Activated gamma-delta T cell treated with Interleukin-2 at 50 U/mL for 16 hours (primary cell): ENCODE measurements at places on chromosomes 3 and 15.

DNA sequence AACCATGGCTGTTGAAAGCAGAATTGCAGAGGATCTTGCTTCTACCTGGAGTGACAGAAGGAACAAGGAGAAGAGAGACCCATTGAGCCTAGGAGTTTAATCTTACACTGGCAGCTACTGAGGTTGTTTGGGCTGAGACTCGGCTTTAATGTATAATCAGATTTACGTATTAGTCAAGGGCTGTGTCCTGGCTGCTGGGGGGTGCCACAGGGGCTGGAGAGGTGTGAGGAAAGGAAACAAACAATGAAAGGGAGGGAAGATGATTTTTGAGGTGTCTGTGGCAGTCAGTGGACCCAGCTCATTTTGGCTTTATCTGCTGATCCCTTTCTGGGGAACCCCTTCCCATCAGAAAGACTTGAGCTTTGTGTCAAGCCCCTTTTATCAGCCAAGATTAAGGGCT, 95.7 kb downstream of the PRICKLE2 start:
- DNase-seq, result no peak

- DNase-seq, result no peak
These were observed 617 bp upstream of the EOGT start for GRCh38 chr3:69014022-69014580.

GRCh38 chr3:66037986-66038369, 740 bp downstream of the MAGI1 start:
- no peak for DNase-seq

DNA sequence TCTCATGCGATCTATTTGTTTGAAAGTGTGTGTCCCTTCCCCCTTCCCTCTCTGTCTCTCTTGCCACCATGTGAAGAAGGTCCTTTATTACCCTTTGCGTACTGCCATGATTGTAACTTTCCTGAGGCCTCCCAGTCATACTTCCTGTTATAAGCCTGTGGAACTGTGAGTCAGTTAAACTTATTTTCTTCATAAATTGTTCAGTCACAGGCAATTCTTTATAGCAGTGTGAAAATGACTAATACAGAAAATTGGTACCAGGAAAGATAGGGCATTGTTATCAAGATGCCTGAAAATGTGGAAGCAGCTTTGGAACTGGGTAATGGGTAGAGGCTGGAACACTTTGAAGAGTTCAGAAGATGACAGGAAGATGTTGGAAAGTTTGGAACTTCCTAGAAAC, 743.7 kb upstream of the NECTIN3 start:
- DNase-seq, result no peak

GRCh38 chr3:84820906-84821305, 137.9 kb upstream of the CADM2 start:
- no peak for DNase-seq

- no peak for DNase-seq
These were observed 43.9 kb downstream of the SH3BP5 start for GRCh38 chr3:15288331-15289035.

GRCh38 chr3:171417813-171418212, 42.4 kb downstream of the TNIK start:
- DNase-seq, result no peak
